ENCODE measurements at places on chromosomes 4 and X.

GRCh38 chrX:108171671-108172070 lies 80.1 kb downstream of the ATG4A start:
- no peak for DNase-seq

DNA sequence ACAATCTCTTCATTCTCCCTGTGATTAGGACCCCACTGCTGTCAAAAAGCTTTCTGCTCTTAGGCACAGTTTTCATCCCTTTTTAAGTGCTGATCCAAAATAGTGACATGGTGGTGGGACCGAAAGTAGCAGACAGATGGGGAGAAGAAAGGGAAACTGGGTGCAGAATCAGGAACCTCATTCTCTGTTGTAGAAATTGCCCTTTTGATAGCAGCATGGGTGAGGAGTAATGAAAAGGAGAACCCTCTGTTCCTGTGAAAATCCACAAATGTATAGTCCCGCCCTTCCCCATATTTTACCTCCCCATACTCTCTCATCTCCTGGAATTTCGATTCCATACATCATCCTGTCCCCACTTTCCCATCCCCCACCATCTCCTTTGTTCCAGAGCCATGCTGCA lies 126.5 kb downstream of the STIM2 start:
- no peak for DNase-seq

DNA sequence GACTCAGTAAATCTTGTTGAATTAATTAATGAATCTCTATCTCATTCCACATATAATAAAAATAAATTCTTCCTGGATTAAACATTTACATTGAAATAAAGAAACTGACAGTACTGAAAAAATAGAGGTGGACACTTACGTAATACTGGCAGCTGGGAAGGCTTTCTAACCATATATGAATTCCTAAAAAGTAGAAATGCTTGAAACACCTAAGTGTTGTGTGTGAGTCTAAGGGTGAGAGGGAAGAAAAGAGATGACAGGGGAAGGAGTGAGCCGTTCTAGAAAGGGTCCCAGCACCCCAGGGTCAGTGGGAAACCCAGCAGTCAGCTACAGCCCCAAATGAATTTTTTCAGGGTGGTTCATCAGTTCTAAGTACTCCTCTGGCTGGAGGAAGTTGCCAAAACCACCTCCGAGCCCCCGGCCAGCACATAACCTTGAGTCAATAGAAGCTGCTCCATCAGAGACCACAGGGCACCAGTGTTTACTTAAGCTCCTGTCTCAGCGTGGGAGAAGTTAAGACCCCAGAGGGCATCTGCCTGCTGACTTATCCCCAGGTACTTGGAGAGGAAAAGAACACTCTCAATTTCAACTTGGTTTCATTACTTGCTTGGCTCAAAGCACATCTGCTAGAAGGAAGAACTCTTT lies 18.3 kb downstream of the GAB3 start:
- no peak for DNase-seq

DNA sequence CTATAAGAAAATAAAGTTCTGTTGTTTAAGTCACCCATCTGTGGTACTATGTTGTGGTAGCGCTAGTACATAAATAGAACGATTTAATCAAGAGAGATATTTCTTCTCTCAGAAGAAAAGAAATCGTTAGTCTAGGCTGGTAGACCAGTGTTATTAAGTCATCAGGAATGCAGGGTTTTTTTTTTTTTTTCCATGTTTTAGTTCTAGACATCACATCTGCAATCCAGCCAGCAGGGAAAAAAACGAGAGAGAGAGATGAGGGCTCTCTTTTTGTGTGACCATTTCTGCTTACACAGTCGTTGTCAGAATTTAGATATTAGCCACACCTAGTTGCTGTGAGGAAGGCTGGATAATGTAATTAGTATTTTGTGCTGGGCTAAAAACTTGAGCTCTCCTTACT lies 417.4 kb downstream of the TMA16 start:
- no peak for DNase-seq

DNA sequence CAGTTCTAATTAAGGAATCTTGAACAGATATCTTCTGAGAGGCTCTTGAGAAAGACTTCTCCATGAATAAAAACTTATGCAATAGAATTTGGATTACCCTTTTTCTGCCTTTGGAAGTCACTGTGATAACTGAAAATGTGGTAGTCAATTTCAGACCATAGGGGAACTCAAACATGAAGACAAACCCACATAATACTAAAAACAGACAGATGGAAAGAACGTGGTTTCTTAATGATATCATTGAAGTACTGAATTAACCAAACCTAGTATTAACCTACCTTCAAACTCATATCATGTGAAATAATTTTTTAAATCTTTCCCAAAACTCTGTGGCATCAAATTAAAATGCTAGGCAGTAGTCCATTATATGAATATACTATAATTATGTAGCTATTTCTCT lies 153.5 kb downstream of the CAMK2D start:
- DNase-seq, result no peak

GRCh38 chr4:152992466-152992865 lies 56.3 kb downstream of the FHDC1 start:
- no peak for DNase-seq

DNA sequence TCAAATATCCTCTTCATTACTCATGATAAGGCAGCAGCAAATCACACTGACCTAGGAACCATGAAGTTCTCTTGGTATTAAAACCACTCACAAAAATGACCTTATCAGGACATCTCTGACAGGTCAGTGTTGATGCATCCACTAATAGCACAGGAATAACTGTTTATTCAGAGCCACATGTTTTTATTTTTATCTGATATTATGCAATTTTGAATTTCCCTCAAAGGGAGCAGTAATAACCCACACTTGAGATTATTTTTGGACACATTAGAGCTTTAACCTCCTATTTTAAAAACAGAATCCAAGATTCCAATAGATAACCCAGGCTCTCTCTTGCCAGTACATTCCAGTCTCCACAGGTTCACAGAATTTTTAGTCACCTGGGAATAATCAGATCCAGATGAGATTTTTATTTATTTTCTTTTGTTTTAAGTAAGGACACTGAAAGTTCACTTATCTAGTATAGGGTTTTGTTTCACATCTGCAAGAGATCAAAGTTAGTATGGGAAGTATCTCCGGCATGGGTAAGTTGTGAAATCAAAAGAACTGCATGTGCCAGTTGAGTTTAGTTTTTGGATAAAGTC lies 36.3 kb upstream of the MYOZ2 start:
- no peak for DNase-seq

GRCh38 chr4:56297776-56298175 lies 89.5 kb downstream of the AASDH start:
- no peak for DNase-seq

- no peak for DNase-seq
Measured at GRCh38 chrX:22445880-22446279, 173.2 kb downstream of the CBLL2 start.

DNA sequence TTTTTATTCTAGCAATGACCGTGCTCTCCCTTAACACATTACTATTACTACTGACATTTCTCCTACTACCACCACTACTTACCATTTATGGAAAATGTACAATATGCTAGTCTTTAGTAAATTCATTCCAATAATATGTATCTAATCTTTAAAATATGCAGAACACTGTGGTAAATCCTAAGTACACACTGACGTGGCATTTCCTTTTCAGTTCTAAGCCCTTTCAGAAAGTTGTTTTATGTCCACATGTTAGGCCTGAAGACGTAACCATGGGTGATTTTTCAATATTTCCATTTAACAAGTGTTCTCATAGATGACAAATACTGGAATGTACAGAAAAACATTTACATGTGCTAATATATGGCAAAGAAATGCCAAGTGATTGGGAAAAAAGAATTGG lies 268.6 kb upstream of the SLIT2 start:
- no peak for DNase-seq

DNA sequence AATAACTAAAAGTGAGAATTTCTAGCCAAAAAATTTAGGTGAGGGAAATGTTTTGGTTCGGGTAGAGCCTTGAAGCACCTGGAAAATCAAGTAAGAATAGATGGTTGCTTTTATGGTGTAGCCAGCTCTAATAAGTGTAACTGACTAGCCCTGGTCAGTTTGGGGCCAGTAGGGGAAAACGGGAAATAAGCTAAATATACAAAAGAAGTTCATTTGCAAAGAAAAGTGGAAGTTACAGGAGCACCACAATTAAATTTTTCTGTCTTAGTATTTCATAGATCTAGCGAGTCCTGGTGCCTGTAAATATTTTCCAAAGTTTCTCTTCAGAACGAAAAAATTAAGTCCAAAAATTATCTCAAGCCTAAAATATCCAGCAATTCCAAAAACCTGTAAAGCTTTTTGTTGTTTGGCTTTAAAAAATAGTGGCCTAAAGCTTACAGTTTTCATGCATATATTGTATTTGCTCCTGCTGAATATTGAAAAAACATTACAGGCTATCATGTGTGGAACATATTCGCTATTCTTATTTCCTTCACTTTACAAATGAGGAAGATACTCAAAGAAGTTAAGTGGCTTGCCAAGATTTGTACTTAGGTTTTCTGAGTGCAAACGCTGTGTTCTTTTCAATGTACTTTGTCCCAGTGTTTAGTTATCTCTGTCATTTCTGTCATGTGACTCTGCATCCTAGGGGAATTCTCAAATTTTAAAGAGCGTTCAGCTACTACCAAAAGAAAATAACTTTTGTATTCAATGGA lies 7.3 kb upstream of the PTPN13 start:
- no peak for DNase-seq

- DNase-seq, result no peak
Measured at GRCh38 chr4:20037745-20038144, 214.0 kb upstream of the SLIT2 start.

DNA sequence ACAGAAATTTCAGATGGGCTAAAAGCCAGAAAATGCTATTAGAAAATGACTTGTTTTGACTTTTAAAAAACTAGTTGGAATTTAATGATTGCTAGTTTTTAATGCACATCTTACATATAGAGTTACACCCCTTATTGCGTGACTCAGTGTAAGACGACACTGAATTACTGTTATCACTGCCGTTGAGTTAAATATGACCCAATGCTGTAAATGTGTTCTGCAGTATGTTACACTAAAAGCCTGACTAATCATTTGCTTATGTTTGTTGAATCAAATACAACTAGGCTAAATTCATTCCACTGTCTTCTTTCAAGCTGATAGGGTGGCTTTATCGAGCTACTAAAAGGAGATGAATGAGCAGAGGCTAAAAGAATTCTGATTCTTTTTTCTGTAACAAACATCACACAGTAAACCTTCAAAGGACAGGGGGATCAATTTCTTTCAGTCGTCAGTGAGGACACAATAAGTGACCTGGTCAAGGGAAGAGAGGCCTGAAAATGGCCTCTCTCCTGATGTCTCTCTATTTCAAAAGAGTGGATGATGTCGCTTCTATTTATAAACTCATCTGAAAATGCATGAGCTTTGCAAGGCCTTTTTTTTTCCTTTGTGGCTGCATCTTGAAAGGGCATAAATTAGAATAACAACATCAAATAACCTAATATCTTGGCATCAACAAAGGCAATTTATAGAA lies 142.2 kb upstream of the KCNIP4 start:
- no peak for DNase-seq

DNA sequence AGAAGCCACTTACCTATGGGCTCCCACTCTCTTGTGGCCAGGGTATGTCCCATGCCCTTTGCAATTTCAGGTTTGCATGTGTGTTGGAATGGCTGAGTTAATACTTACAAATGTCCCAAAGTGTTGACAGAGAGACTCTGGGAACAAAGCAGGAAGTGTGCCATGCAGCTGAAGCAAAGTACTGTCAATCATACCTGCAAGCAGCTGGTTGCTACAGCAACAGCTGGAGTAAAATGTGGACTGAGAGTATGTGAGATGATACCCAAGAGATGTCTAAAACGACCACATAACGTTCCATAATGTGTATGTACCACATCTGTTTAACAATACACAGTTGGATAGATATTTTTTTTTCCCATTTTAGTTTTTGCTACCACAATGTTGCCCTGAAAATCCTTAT lies 82.8 kb upstream of the CAMK2D start:
- no peak for DNase-seq

GRCh38 chr4:145390571-145390970 lies 91.1 kb upstream of the SMAD1 start:
- no peak for DNase-seq

DNA sequence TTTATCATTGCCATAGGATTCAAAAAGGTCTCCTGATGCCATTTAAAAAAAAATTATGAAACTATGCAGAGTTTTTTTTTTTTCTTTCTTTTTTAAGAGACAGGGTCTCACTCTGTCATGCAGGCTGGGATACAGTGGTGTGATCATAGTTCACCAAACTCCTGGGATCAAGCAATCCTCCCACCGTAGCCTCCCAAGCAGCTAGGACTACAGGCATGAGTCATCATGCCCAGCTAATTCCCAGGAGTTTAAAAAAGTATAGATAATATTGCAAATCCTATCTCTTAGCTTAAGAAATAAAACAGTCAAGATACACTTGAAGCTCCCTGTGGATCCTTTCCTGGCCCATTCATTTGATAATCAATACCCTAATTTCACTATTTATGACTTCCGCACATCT lies 58.6 kb upstream of the PRSS48 start:
- DNase-seq, result no peak

- no peak for DNase-seq
Measured at GRCh38 chrX:79375340-79375739, 8.2 kb upstream of the ITM2A start.

GRCh38 chrX:120144178-120144844 lies 14.1 kb upstream of the RHOXF2 start:
- no peak for DNase-seq

- DNase-seq, result no peak
Measured at GRCh38 chr4:1212546-1213335, 36.2 kb downstream of the CTBP1 start.

DNA sequence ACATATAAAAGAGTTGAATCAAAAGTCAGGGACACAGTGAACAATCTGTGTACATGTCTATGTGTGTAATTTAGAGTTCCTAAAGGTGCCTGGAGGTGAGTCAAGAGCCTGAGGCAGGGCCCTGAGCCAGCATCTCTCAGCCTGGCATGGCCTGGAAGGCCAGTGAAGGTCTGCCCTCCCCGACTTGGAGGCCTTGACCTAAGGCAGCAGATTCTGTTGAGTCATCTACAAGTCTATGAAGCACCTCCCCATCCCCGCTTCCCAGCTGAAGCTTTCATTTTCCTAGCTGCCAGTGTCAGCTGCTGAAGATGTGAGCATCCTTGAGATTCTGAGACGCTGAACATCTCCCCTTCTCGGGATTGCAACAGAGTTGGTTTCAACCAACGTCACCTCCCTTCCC lies 583.9 kb downstream of the BCOR start:
- DNase-seq, result no peak

Data from NCI-H510A treated with DMSO at 0.1 percent for 48 hours (cell line).